ENCODE measurements at places on chromosomes 3 and 15.
A peak's percentile ranks its signal among the peaks of the same experiment; 100 is the strongest.

- DNase-seq: peak; percentile 70
These were observed 79.5 kb upstream of the POMGNT2 start for GRCh38 chr3:43185274-43185982.

DNA sequence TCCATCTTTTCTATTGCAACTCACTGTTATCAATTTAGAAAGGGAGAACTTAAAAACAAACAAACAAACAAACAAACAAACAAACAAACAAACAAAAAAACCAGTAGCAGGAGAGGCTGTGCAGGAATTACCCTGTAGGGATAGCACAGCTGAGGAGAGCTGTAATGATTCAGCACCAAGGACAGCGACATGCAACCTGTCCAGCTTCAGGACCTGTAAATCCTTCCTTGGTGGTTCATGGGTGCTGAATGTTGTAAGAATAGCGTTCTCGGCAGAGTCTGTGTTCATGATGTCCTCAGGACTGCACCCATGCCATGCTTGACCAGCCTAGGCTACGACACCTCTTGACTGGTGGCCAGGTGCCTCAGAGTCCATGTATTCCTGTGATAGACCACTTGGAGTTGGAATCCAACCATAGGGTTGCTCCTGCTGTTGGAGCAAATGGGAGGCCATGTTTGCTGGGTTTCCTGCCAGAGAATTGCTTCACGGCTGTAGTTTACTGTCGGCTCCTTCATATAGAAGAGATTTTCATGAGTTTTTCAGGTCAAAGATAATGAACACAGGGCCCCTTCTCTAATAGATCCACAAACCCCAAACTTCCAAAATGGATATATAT, 65.9 kb downstream of the CACNA2D3 start:
- no peak for DNase-seq

DNA sequence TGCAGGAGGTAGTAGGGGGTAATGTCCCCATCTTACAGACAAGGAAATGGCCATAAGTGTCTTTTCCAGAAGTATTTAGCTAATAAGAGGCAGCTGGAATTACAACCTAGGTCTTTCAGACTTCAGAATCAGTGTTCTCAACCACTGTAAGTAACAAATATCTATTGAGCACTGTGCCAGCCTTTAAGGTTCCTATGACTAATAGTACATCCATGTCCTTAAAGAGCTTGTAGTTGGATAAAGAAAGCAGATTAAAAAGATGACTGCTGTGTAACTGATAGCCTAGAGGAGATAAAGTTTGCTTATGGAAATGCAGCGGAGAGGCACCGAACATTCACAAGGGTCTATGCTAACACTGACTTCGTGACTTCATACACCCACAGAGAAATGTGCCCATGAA, 136.0 kb downstream of the KCNMB2 start:
- DNase-seq: no peak

DNA sequence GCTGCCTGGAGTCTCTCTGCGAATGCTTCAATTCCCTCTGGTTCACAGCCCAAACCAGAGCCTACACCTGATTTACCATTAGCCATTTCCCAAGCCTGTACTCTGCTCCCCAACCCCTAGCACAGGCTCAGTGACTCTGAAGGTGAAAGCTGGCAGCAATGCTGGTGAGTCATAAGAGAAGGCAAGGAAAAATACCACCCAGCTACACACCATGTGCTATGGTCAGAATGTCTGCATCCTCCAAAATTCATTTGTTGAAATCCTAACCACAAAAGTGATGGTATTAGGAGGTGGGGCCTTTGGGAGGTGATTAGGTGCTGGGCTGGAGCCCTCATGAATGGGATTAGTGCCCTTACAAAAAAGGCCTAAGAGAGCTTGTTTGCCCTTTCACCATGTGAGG, 117.1 kb upstream of the TJP1 start:
- no peak for DNase-seq

DNA sequence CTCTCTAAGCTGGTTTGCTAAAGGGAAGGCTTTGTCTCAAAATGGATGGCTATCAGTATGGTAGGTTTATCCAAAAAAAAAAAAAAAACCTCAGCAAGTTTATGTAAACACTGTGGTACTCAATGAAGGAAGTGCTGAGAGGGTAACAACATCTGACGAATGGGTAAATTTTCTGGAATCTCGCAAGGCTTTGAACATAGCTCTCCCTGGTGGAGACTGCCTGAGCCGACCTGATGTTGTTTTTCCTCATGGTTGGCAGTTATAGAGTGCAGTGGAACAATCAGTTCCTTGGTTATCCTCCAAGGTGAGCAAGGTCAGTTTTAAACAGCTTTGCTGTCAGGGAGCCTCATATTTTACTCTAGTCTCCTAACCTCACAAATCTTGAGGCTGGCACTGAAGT, 94.6 kb downstream of the ZPLD1 start:
- no peak for DNase-seq

DNA sequence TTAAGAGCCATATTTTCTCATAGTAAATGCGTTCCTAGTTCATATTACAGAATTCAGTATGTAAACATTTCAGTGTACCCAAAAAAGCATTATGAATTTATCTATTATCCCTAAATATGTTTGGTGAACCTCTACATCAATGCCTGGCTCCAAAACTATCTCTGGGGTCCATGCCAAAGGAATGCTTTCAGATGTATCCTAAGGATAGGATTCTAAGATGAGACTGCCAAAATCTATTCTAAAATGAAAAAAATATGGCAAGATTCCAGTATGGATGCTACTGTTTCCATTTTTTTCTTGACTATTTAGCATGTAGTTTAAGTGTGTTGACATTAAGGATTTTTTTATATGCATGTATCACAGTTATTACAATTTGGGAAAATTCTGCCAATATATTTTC, 18.8 kb downstream of the EIF5A2 start:
- DNase-seq: no peak

GRCh38 chr3:195905970-195906864, 2.1 kb downstream of the TNK2 start:
- no peak for DNase-seq

- no peak for DNase-seq
These were observed 77.3 kb downstream of the CPN2 start for GRCh38 chr3:194273743-194274310.

- no peak for DNase-seq
These were observed 491.8 kb downstream of the FHIT start for GRCh38 chr3:60759439-60759838.

DNA sequence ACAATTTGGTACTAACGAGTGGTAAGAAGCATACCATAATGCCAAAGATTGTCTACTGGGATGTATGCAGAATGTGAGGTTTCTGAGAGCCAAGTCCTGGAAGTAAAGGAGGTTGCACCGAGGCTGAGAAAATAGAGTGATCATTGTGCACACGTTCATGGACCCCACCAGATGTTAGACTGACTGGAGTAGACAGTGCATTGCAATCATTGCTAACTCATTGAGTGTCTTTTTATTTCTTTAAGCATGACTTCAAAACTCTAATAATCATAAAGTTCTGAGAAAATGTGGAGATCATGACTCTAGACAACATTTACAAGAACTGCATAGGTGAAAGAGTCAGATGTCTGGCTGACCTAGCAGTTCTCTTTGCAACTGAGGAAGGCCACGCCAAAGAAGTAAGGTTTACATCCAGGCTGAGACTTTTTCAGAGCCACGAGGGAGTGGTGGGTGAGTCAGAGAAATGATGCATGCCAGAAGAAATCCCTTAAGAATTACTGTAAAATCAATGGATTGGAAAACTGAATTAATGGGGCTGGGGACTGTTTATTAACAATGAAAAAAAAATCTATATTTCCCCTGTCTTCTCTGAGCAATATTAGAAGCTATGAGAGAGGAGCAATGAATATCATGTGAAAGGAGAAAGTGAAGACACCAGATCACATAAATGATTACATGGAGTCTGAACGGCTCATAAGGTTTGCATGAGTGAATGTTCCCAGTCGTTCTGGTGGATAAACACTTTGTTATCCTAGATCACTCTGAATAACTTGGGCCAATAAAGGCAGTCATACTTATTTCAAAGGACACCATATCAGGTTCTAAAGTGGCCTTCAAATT, 76.0 kb upstream of the SLC25A26 start:
- DNase-seq: no peak

GRCh38 chr15:31217566-31218270, 108.9 kb upstream of the KLF13 start:
- no peak for DNase-seq

DNA sequence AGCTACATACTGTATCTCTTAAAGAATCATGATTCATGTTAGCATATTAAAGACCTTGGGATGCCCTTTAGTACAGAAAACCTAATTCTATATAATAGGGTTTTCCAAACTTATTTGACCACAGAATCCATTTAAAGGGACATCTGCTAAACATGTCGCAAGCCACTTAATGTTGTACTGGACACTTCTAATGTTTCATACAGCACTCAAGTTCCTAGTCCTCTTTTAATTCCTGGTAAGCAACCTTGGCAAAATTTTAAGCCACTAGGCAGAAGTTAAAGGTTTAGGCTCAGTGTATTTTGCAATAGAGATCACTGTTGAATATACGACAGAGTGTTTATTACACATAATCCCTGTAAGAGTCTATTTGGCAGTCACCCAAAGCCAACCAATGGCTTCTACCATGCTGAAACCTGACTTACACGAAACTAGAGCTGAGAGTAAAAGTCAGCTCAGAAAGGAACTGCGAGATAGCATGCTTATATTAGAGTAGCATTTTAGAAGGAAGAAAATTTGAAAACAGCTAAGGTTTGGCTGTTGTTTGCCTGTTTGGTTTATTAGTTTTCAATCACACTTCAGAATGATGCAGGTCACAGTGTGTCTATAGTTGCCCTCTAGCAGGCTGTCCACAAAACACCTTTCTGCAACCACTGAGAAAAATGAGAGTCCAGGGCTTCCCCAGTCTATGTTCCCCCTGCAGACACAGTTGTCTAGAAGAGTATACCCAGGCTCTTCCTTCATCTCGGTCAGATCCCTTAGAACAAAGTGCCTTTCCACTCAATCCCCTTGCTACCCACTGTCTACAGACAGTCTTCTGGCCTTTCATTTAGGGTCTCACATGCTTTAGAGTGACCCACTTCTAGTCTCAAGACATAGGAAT, 104.4 kb downstream of the FMN1 start:
- DNase-seq: no peak

DNA sequence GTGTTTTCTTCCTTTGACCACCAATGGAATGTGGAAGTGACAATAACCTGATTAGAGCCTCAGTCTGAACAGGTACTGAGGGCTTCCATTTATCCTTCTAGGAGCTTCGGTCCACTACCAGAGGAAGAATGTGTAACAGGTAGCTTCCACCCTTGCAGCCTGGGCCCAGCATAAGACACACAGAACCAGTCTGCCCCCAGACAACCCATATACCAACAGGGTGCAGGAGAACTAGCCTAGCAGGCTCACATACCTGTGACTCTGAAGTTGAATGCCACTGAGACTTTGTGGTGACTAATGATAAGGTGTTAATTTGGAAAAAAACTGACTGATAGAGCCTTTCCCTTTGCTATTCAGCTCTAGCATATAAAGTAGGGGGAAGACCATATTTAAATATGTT, 166.2 kb downstream of the NEK10 start:
- DNase-seq: no peak

DNA sequence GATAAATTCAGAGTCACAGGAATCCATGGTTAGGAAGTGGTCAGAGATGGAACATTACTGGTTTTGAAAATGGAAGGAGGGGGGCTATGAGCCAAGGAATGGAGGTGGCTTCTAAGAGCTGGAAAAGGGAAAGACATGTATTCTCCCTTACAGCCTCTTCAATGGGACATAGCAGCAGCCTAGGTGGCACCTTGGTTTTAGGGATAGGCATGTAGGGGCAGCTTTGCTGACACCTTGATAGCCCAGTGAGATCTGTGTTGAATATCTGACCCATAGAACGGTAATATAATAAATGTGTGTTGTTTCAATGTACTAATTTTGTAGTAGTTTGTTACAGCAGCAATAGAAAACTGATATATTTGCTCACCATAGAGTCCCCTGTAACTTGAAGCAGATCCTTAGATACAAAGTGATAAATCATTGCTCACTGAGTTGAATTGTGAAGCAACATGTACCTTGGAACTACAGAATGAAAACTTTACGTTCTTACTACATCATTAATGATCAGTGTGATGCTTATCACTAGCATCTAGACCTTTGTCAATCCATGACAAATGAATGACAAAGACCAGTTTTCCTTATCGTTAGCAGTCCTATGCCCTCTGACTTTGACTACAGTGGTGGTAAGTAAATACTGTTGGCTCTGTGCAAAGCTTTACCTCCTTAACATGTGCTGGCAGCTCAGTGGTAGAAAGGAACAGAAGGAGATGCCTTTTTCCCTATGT, 53.8 kb downstream of the TMEM45A start:
- DNase-seq: no peak

GRCh38 chr15:47607695-47608094, 109.6 kb upstream of the SEMA6D start:
- DNase-seq: no peak

- DNase-seq: no peak
These were observed 22.4 kb upstream of the SEMA4B start for GRCh38 chr15:90178468-90179435.

GRCh38 chr3:159057621-159058020, 255.8 kb downstream of the MFSD1 start:
- no peak for DNase-seq

DNA sequence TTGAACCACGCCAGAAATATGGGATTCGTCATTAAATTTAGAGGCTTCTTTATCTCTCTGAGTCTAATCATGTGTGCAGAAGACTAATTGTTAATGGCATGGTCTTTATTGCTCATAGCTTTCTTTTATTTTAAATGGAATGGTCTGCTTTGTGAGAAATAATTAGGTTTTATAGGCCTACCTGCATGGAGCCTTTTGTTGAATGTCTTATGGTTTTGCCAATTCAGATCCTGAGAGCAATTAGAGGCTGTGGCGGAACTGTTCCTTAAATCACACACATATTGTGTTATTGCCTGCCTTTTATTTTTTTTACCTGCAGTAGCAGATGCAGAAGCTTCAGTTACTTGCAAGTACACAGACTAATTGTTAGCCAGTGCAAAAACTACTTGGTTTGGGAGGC, 306.2 kb downstream of the NLGN1 start:
- DNase-seq: no peak

DNA sequence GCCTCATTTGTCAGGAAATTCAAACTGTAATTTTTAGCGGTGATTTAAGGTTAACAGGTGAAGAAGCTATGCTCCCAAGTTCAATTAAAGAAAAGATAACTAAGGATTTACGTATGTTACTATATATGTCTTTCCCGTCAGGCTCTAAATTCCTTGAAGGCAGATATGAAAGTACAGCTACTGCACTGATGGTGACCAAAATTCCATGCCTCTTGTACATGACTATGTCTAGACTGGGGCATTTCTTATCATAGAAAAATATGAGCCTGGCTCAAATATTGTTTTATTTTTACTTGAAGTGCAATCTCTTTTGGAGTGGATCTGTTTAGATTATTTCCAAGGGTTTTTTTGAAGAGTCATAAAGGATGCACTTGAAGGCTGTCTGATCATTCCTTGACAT, 647.1 kb upstream of the KCNMB2 start:
- no peak for DNase-seq

- DNase-seq: peak; percentile 80
These were observed 227.8 kb upstream of the CTNNB1 start for GRCh38 chr3:40971191-40972168.

- no peak for DNase-seq
These were observed 3.8 kb downstream of the FAM43A start for GRCh38 chr3:194689493-194689944.

Data from AG04449 (cell line).